Glomerular endothelial cell (primary cell): ENCODE measurements at places on chromosomes 11 and 22. TPM values are rescaled to one million over a fixed set of nuclear protein-coding genes. Genes with fewer than 3 reads are reported as not detected.

- no peak for DNase-seq
These were observed 87.4 kb upstream of the SHISAL1 start for GRCh38 chr22:44399906-44400762.

DNA sequence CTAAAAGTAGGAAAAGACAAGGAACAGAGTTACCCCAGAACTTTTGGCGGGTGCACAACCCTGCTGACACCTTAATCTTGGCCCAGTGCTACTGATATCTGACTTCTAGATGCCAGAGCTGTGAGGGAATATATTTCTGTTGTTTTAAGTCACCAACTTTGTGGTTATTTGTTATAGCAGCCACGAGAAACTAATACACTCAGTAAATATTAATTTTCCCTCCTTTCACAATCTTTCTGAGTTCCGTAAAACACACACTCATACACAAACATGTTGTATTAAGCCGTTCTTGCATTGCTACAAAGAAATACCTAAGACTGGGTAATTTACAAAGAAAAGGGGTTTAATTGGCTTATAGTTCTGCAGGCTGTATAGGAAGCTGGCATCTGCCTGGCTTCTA, 16.1 kb upstream of the ZDHHC13 start:
- DNase-seq, result no peak

- no peak for DNase-seq
These were observed 55.6 kb downstream of the WT1 start for GRCh38 chr11:32379719-32380118.

DNA sequence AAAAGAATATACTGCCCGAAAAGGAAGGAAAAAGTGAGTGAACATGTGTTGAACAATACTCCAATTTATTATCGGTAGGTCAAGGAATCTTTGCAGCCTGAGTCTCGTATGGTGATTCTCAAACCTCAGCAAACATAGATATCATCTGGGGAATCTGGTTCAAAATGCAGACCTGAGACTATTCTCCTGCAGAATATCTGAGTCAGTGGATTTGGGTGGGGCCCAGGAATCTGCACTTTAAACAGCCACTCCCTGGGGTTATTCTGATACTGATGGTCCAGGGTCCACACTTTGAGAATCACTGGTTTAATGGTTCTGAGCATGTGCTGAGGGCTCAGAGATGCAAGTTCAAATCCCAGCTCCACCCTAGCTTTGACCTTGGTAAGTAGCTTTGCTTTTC, 53.6 kb upstream of the GRK3 start:
- no peak for DNase-seq

KLHL35 gene
- total RNA-seq, result 2.3 and 4.7 TPM in 2 replicates

- no peak for DNase-seq
These were observed 122.6 kb upstream of the SERPIND1 start for GRCh38 chr22:20651286-20651685.

ANO3 gene
- total RNA-seq, result 0.12 TPM in 1 of 2 replicates, not detected in the other

DNA sequence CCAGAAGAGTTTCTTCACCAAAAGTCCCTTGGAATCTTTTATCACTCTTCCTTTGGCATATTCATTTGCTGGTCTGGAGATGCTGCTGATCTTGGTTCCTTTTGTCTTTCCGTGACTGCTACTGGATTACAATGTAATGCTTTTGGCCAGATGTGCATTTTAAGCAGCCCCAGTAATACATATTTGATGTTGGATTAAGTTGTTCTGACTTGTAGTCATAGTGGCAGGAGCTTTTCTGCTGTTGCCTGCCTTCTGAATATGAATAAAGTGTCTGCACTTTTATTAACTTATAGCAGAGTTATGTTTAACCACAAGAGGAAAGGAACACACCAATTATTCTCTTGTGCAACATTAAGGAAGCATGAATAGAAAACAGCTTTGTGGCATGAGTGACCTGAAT, 360.0 kb upstream of the DDI1 start:
- no peak for DNase-seq

DNA sequence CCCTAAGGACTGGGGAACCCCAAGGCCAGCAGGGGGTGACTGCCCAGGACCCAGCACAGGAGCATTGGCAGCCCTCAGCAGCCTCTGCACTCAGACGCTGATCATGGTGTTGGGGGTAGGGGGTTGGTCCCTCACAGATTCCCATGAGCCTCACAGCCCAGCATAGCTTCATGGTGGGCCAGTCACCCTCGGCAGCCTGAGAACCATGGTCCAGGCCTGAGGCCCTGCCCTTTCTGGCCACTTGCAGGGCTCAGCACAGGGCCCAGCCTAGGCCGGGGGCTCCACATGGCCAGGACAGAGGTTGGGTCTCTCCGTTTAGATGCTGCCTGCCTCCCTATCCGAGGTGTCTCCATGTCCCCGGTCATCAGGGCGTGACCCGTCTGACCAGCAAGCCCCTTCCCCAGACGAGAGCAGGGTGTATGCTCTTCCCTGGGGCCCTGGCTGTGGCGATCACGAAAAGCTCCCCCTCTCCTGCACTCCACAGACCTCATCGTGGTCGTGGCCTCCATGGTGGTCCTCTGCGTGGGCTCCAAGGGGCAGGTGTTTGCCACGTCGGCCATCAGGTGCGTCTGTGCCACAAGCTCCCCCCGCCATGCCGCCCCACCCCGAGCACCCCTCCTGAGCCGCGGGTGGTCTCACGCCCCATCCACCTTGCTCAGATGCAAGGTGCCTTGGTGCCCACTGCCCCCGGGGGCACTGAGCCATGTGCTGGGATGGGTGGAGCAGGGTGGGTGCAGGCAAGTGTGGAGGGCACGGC, 126.2 kb downstream of the KCNQ1 start:
- DNase-seq, result no peak

GRCh38 chr22:40300316-40300715, 46.0 kb upstream of the ADSL start:
- DNase-seq, result no peak

GRCh38 chr11:108340973-108341372, 118.1 kb downstream of the ATM start:
- no peak for DNase-seq

DNA sequence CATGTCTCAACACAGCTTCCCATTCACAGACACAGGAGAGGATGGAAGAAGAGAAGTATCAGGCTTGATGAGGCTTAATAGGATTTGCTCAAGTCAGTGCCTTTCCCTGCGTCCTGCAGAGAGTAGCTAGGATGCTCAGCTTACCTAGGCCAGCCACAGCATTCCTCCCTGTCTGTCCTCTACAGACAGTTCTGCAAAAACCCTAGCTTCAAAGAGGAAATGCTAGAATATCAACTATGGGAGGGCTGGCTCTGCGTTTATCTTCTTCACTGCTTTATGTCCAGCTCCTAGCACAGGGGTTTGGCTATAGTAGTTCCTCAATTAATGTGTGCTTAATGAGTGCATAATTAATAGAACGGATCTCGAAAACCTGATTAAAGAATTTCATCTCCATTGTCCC, 16.4 kb downstream of the KCNJ5 start:
- no peak for DNase-seq

GRCh38 chr22:42655693-42656092, 6.5 kb upstream of the CYB5R3 start:
- no peak for DNase-seq

NELL1 gene
- total RNA-seq, result not detected in 2 replicates

GRCh38 chr11:74371269-74372052, 26.8 kb downstream of the PGM2L1 start:
- DNase-seq, result no peak

GRCh38 chr11:61587541-61587941, 6.7 kb upstream of the SYT7 start:
- no peak for DNase-seq

MMP7 gene
- 9.8 and 57.1 TPM in 2 replicates for total RNA-seq

TMEM121B gene
- total RNA-seq, result 0.68 and 0.88 TPM in 2 replicates

ANGPTL5 gene
- not detected in 2 replicates for total RNA-seq

DNA sequence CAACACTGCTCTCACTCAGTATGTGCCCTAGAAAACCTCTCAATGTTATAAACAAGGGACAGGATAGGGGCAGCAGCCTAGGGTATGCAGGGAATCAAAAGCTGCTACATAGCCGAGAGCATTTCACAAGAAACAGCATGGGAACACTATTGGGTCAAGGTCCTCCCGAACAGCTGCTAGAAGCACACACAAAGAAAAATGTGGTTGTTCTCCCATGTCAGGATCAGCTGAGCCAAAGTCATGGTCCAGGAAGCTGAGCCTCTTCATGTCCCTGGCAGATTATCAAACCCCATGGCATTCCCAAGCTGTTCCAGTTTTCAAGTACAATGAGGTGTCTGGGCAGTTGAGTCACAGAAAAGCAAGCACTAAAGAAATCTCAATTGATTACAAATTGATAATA, 21.0 kb upstream of the GDPD4 start:
- DNase-seq, result no peak

GRCh38 chr11:111528557-111528956, 12.0 kb upstream of the LAYN start:
- DNase-seq, result no peak

NXPE2 gene
- not detected in 2 replicates for total RNA-seq

- DNase-seq, result no peak
These were observed 81.7 kb upstream of the NARS2 start for GRCh38 chr11:78656327-78656726.

MN1 gene
- total RNA-seq, result 8.0 and 12.7 TPM in 2 replicates

- no peak for DNase-seq
These were observed 13.2 kb upstream of the SYVN1 start for GRCh38 chr11:65147352-65148075.

POLR2F gene
- total RNA-seq, result 93.6 and 115 TPM in 2 replicates

- no peak for DNase-seq
These were observed 335.9 kb downstream of the BRD1 start for GRCh38 chr22:49491726-49492125.

LIPT2 gene
- total RNA-seq, result 2.8 and 3.6 TPM in 2 replicates
